ENCODE measurements at places on chromosomes 2 and 18.

DNA sequence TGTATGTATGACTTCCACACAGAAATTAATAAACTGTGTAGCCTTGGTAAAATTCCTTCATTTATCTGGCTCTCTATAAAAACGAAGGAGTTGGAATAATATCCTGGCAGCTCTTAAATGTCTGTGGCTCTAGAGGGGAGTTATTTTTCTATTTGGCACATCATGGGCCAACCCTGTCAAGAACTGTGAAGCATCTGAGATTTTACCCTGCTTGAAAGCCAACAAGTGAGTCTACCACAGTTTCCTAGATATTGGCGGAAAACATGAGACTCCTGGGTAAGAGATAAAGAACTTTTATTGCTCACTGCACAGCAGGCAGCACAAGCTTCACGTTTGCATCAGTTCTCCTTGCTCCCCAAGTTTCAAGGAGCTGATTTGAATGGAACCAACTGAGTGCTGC is 346.7 kb upstream of the CYRIA start:
- H3K27ac ChIP-seq, result no peak overlapping the region
- no peaks in the 10 kb centered on the region for H3K27me3 ChIP-seq
- DNase-seq, result no peak
- H3K4me3 ChIP-seq, result no peak overlapping the region

DNA sequence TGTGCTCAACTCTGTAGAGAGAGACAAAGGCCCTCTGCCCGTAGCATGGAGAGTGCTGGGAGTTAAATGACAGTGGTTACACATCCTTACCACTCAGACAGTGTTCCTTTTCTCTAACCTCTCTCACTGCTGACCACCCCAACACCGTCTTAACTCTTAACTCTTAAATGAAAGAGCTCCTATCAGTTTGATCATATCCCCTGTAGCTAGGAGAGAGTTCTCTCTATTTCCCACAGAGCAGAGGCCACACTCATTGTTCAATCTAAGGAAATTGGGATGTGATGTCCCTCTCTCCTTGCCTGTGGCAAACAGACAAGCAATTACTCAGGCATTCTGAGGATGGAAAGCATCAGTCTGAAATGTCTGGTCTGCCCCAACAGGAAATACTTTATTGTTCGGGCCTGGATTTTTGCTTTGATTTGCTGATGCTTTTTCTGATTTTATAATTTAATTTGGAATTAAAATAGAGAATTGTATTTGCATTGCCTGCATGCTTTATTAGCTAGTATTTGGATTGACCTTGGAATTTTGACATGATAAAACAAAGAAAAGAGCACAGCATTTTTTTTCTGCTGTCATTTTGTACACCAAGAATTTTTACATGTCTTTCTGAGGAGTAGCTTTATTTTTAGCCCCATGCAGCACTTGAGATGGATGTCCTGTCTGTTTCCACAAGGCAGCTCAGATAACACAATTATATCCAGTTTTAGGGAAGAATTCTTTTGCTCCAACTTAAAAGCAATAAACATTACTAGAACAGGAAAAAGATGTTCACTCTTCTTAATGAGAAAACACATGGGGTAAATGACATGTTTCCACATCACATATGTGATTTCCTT is 27.7 kb upstream of the IER3IP1 start:
- no peak overlapping the region for H3K27ac ChIP-seq
- no peak for DNase-seq
- H3K27me3 ChIP-seq, result peaks cover 2% of the 10 kb centered on the region

DNA sequence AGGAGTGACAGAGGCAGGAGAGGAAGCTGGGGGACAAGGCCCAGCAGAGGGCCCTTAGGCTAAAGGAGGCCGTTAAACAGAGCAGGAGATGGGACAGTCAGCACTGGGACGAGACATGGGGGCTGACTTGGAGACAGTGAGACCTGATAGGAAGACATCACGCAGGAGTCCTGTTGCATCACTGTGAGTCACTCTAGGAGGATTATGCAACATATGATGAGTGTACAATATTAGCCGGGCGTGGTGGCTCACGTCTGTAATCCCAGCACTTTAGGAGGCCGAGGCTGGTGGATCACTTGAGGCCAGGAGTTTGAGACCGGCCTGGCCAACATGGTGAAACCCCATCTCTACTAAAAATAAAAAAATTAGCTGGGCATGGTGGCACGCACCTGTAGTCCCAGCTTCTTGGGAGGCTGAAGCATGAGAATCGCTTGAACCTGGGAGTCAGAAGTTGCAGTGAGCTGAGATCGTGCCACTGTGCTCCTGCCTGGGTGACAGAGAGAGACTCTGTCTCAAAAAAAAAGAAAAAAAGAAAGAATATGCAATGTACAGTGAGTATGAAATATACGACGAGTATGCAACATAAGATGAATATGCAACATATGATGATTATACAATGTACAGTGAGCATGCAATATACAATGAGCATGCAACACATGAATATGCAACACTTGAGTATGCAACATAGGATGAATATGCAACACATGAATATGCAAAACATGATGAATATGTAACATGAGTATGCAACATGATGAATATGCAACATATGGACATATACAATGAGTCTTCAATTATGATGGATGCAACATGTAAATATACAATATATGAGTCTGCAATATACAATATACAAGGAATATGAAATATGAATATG is 83.3 kb upstream of the ID2 start:
- no peak for DNase-seq
- no peaks in the 10 kb centered on the region for H3K27me3 ChIP-seq
- H3K4me3 ChIP-seq, result no peak overlapping the region
- no peaks in the 10 kb centered on the region for H3K4me1 ChIP-seq

DNA sequence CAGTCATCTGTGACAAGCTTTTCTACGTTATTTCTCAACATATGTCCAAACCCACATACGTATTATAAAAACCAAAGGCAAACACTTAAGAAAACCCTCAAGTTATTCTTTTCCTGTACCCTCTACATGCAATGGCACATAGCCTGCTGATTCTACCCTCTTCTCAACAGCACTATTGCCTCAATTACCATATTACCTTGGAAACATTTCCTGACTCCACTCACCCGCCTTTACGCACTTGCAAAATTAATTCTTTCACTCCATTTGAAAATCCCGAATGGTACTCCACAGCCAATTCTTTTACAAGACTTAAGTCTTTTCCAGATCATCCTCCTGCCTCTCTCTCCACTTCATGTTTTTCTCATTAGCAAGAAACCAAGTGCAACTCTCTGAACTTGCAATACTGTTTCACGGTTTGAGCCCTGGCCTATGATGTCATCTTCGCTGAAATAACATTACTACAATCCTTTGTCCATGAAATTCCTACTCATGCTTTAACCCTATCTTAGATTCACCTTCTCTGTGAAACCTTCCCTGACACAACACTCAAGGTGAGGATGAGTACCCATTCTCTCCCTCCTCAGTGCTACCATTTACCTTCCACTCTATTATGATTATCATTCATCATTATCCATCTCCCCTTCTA is 29.0 kb downstream of the SESTD1 start:
- H3K27me3 ChIP-seq, result no peaks in the 10 kb centered on the region
- no peak overlapping the region for H3K27ac ChIP-seq
- no peak for DNase-seq
- no peaks in the 10 kb centered on the region for H3K4me1 ChIP-seq
- no peak overlapping the region for H3K4me3 ChIP-seq
- H3K36me3 ChIP-seq, result no peaks in the 10 kb centered on the region

GRCh38 chr18:44842588-44843412 is 162.1 kb downstream of the SETBP1 start:
- H3K4me1 ChIP-seq, result peaks cover 7% of the 10 kb centered on the region
- no peaks in the 10 kb centered on the region for H3K27me3 ChIP-seq

- H3K4me3 ChIP-seq, result no peak overlapping the region
- H3K36me3 ChIP-seq, result no peaks in the 10 kb centered on the region
- DNase-seq, result no peak
- H3K27me3 ChIP-seq, result no peaks in the 10 kb centered on the region
Observed at GRCh38 chr2:240155048-240155744, 14.7 kb upstream of the OTOS start.

DNA sequence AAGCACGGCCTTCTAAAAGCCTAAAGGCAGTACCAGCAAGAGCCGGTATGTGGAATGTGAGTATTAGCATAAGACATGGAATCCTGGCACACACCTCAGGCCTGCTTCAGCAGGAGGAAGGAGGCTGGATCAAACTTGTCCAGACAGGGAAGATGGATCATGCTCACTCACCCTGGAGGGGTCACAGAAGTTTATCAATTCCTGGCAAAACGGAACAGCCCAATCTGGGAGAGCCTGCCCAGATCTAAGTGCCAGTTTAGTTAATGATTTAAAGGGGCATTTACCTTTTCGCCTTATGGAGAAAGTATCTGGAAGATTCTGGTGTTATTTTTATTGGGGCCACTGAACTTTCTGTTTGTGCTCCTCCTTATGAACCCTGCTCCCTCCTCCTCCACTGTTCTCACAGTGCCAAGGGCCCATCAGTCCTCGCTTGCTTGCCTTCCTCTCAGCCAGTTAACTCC is 58.3 kb upstream of the NFE2L2 start:
- no peak overlapping the region for H3K27ac ChIP-seq
- H3K27me3 ChIP-seq, result no peaks in the 10 kb centered on the region
- peaks cover 12% of the 10 kb centered on the region for H3K4me1 ChIP-seq
- no peak overlapping the region for H3K4me3 ChIP-seq
- DNase-seq, result no peak

GRCh38 chr18:42196651-42197050 is 241.6 kb downstream of the PIK3C3 start:
- no peak overlapping the region for H3K4me3 ChIP-seq
- DNase-seq, result no peak
- no peak overlapping the region for H3K27ac ChIP-seq

DNA sequence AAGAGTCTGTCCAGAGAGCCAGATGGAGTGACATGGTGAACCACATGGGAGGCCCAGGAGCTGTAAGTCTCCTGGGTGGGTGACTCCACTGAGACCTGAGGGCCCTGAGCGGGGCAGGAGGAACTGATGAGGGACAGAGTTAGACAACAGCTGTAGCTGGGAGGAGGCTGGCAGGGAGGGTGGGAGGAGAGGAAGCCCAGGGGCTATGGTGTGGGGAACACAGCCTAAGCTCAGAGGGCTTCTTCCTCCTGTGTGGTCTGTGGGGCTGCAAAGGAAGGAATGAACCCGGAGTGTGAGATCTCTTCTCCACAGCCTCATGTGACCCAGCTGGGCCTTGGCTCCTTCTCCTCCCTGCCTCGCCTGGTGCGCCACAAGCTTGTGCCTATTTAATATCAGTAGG is 395.6 kb upstream of the HS6ST1 start:
- H3K27ac ChIP-seq, result no peak overlapping the region
- no peak for DNase-seq
- H3K36me3 ChIP-seq, result no peaks in the 10 kb centered on the region
- no peaks in the 10 kb centered on the region for H3K4me1 ChIP-seq

DNA sequence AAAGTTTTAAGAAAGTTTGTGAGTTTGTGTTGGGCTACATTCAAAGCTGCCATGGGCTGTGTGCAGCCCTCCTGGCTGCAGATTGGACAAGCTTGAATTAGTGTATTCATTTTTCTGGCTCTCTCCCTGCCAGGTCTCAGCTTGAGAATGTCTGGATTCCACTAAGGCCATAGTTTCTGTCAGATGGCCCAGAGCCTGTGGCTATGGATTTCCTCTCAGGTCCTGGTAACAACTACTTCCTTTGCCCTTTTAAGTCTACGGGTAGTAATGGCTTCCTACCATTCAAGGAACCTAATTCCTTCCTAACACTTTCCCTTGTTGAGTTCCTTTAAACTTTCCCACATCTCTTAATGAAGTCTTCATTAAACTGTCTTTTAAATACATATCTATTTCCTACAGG is 24.3 kb upstream of the PSMD14 start:
- no peak overlapping the region for H3K27ac ChIP-seq
- no peak overlapping the region for H3K4me3 ChIP-seq
- H3K27me3 ChIP-seq, result peaks cover 3% of the 10 kb centered on the region

GRCh38 chr2:64751286-64752260 is 97.9 kb upstream of the SERTAD2 start:
- H3K27me3 ChIP-seq, result no peaks in the 10 kb centered on the region
- H3K4me1 ChIP-seq, result peaks cover 16% of the 10 kb centered on the region
- peak; percentile 62 for DNase-seq
- H3K27ac ChIP-seq, result peak overlapping the region; percentile 94
- no peaks in the 10 kb centered on the region for H3K36me3 ChIP-seq

DNA sequence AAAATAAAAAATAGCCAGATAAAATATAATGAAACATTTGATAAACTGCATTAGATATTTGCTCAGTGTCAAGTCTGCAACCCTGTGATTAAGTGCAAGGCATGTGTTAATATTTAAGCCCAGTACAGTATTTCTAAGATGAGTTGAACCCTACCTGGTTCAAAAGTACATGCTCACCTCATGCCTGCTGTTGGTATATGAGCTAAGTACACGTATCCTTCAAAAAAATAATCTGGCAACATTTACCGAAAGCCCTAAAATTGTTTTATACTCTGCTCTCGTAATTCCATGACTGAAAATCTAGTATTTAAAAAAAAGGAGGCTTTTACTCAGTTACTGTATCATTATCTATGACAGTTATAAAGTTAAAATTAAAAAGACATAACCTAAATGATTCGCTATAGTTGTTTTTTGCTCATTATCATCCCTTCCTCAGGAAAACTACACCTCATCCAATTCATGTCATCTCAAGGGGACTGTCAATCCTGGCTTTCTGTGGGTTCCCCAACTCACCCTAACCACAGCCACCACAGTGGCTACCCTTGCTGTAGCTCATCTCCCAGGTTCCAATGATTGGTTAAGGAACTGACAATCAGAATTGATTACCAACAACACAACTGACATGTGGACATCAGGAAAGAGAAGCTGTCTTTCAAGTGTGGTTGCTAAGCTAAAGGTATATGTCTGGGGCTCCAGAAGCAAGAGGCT is 10.6 kb downstream of the TLK1 start:
- peaks cover 32% of the 10 kb centered on the region for H3K4me1 ChIP-seq
- no peak overlapping the region for H3K27ac ChIP-seq
- no peaks in the 10 kb centered on the region for H3K27me3 ChIP-seq

GRCh38 chr18:75200071-75200470 is 8.9 kb downstream of the PTGR3 start:
- H3K27ac ChIP-seq, result no peak overlapping the region
- H3K4me3 ChIP-seq, result no peak overlapping the region
- DNase-seq, result no peak
- H3K27me3 ChIP-seq, result no peaks in the 10 kb centered on the region

DNA sequence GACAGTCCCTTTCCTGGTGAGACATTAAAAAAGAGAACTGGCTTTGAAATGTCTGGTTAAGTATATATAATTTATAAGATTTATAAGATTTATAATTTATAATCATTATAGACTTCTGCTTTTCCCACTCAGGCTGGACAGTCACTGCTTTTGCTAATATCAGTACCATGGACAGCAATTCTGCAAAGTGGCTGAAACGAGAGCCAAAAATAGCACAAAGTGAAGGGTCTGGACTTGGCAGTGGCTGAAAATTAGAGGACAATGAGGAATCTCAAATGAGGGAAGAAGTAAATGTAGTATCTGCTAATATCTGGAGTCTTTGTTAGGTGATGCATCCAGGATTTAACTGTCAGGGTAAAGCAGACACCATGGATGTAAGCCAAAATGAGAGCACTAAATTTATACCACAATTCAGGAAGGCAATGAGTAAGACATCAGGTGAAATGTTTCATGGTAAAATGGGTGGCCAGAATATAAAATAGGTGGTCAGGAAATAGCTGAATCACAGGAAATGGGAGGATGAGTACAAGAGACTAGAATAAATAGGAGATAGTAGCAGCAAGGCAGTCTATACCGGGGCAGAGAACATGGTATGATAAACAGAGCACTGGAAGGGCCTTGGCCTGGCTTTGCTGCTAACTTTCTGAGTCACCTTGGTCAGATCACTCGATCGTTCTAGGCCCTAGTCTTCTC is 39.6 kb upstream of the BOD1L2 start:
- no peaks in the 10 kb centered on the region for H3K36me3 ChIP-seq
- no peak for DNase-seq
- H3K4me1 ChIP-seq, result no peaks in the 10 kb centered on the region
- H3K27me3 ChIP-seq, result peaks cover 3% of the 10 kb centered on the region
